ENCODE measurements at places on chromosomes 2 and 18.

GRCh38 chr2:229191413-229191812 is 79.7 kb downstream of the PID1 start:
- ATAC-seq: no peak

DNA sequence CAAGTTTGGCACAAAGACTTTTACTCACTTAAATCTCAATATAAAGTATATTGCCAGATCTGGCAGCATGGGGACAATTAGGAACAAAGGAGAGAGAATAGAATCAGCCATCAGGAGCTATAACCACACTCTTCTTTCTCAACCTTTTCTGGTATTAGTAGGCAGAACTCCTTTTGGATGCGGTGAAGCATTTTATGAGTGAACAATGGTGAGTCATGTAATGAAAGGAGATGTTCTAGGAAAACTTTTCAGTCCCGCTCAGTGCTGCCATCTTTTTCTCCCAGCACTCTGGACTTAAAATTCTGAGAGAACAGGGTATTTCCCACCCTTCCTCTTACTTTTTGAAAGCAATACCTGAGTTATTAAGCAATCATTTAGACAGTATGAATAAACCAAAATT is 32.2 kb downstream of the PLEKHA3 start:
- ATAC-seq: no peak

DNA sequence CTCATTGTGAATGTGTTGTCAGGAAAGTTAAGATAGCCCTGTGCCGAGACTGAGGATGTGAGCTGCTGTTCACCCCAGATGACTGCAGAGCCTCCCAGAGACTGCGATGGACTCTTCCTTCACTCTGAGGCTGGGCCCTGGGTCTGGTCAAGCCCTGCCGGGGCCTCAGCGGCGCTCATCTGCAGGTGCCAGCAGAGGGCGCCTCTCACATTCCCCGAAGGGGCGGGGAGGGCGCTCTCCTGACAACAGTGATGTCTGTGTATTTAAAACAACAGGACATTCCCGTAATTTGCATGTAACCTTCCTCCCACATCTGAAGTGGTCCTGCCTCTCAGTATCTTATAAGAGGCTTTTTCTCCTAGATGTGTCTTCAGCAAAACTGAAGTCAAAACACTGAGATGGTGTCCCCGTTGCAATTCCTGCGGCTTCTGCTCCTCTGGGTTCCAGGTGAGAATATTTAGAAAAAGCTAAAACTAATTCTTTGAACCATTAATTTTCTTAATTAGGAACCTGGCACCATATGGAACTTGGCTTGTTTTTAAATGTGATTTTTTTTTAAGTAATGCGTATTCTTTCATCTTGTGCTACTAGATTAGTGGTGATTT is 1377.9 kb downstream of the RPIA start:
- peak; percentile 100 for ATAC-seq

DNA sequence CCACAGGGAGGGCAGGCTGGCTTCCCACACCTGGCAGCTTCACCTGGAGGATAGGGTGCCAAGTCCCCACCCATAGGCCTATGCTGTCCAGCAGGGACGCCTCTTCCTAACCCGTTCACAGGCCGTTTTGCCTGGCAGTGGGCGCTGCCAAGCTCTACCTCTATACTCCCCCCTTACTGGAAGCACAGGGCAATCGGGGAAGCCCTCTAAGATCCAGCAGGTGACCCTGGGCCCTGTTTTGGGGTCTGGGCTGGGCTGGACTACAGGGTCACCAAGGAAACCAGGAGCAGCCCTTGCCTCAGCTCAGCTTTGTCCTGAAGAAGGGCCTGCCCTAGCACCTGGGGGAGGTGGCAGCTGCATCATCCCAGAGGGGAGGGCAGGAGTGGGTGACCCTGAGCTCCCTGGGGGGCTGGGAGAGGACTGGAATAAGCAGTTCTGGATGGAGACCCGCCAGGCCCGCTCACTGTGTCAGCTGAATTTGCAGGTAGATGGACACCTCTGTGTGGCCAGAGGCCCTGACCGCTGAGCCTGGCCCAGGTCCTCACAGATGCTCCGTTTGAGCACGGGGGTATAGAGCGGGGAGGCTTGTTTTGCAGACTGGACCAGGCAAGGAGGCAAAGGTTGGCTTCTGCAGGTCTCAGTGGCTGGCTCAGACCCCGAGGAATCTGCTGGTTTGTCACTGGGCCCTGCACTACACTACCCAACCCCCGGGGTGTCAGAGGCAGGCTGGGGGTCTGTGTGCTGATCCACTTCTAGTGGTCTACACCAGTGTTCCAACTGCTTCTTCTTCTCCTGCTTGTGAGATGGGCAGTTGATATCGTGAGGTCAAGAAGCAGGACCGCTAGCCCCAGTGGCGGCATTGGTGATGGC is 163.1 kb downstream of the ASB1 start:
- ATAC-seq: no peak

DNA sequence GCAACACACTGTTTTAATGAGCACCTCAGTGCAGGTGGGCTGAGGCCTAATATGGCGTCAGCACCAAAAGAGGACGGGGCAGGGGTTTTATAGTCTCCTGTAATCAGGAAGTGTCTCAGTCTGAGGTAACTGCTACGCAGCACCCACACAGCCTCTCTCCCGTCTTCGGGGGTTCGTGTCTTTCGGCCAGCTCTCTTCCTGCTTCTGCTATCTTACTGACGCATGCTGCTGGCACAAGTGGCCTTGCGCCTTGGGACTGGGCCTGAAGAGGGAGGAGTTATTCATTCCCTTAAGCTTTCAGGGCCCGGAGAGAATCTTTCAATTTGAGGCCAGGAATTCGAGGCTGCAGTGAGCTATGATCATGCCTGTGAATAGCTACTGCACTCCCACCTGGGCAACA is 14.5 kb upstream of the PAPOLG start:
- ATAC-seq: no peak

GRCh38 chr2:24586955-24587354 is 95.9 kb downstream of the NCOA1 start:
- ATAC-seq: no peak

DNA sequence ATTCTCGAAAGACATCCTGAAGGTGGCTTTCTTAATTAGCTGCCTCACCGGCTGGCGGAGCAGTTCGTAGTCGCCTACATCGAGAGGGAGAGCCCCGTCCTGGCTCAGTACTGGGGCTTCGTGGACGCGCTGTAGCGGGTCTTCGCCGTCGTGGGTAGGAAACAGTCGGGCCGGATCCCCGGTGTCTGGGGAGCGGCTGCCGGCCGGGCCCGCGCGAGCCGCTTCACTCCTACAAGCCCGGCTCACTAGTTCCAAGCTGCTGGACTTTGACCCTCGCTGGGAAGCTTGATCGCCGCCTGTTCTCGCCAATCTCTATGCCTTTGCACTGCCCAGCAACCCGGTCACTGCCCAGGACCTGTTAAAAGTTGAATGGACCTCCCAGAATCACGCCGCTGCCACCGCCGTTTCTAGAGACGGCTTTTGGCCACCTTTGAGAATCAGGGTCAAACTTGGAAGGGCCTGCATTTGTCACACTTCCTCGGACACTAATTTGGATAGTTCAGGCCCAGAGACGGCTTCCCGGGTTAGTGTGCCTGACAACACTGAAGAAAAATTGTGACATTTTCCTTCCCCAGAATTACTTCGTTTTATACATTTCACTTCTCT is 41.4 kb upstream of the AKAIN1 start:
- peak; percentile 42 for ATAC-seq

GRCh38 chr18:30987467-30988241 is 54.9 kb downstream of the DSC3 start:
- ATAC-seq: no peak

- ATAC-seq: no peak
Measured at GRCh38 chr2:25957743-25958142, 24.6 kb downstream of the KIF3C start.

- no peak for ATAC-seq
Measured at GRCh38 chr2:235864733-235865515, 303.3 kb downstream of the GBX2 start.

DNA sequence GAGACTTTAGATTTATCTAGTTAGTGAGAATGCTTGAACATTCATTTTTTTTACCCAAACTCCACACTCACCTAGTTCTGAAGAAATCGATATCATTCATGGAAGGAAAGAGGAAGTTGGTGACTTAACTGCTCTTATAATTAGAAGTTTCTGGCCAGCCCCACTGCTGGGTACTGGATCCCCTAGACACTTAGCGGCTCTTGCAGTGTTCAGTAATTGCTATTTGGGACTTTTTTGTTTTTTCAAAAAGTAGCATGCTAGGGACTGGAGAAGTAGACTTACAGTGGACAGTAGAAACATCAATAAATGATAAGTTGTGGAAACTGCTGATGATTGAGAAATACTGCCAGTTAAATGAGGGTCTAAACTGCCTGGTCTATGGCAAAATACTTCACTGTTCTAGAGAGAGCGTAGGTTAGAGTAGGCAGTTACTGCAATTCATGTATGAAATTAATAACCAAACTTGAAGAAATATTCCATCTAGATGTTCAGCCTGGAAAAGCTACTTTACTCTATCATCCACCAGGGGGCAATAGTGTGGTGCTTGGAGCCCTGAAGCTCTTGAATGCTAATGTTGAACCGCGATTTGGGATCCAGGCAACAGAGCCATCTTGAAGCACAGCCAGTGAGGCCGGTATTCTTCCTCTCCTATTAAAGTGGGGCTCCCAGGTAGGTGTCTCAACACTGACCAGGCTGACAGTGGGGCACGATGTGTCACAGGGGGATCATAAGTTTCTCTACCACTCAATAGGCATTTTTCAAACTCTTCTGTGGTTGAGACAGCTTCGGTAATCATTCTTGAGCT is 146.1 kb upstream of the SESTD1 start:
- peak; percentile 93 for ATAC-seq

- no peak for ATAC-seq
Measured at GRCh38 chr2:885230-886071, 65.2 kb upstream of the SNTG2 start.

DNA sequence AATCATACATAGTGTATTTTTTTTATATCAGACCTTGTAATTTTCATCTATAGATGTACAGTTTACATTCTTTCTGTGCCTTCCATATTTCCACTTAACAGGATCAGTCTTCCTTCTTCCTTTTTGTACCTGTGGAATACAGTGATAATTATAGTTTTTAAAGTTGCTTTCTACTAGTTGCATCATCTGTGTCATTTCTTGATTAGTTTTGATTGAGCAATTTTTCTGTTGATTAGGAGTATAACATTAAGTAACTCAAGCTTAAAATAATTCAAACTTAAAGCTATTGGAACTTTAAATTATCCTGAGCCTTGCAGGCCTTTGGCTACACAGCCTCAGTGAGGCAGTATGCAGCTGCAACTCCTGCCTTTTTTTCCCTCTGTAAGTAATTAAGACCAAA is 57.4 kb downstream of the NEURL3 start:
- no peak for ATAC-seq

- ATAC-seq: no peak
Measured at GRCh38 chr18:56522816-56523215, 115.6 kb downstream of the TXNL1 start.

GRCh38 chr18:35463050-35463449 is 34.7 kb downstream of the INO80C start:
- no peak for ATAC-seq

GRCh38 chr2:17171446-17172049 is 346.7 kb downstream of the RAD51AP2 start:
- ATAC-seq: peak; percentile 98
